Thyroid gland (tissue), 4 donors: ENCODE measurements at places on chromosomes 12 and 14.
A peak's percentile ranks its signal among the peaks of the same experiment; 100 is the strongest.

- no peak for DNase-seq
Measured at GRCh38 chr14:49919825-49920659, 27.2 kb downstream of the ARF6 start.

DNA sequence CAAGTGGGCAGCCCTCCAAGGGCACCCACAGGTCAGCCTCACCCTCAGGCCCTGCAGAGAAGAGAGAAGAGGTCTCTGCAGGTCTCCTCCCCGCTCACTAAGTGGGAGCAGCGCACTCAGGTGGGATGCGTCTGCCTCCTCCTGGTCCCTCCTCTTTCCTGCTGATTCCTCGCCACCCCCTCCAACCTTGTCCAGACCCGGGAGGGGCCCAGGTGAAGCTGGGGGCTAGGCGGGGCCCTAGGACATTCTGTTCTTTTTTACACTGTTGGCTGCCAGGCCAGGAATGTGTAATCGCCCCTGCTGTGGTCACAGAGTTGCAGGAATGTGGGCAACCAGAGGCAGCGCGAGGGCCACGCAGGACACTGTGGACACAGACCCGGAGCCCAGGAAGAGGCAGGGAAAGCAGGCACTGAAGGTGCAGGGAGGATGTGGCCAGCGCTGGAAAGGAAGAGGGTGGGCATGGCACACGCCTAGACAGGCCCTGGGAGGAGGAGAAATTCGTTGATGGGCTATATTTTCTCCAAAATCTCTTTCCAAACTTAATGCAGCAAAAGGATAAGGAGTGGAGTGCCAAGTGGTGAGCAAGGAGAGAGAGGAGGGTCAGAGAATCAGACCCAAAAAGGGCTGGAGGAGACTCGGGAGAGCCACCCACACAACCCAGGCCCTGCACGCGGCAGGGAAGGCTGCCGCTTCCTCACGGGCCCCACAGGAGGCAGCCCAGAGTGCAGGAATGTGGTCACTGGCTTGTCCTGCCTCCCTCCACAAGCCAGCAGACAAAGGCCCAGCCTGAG is 911 bp upstream of the SCNN1A start:
- peak; percentile 98 for DNase-seq

GRCh38 chr12:116406529-116406928 is 129.0 kb upstream of the MED13L start:
- peak; percentile 47 for DNase-seq

DNA sequence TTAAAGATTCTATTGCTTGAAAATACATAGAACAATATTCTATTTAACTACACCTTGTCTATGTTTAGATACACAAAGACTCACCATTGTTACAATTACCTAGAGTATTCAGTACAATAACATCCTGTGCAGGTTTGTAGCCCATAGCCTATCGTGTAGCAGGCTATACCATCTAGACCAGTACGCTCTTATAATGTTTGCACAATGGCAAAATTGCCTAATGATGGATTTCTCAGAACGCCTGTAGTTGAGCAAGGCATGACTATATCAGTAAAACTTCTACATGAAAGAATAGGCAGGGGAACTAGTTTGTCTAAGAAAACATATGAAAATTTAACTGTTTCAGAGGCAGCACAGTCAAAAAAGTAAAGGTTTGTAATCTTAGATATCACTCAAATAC is 375.9 kb downstream of the DAD1 start:
- DNase-seq = no peak

DNA sequence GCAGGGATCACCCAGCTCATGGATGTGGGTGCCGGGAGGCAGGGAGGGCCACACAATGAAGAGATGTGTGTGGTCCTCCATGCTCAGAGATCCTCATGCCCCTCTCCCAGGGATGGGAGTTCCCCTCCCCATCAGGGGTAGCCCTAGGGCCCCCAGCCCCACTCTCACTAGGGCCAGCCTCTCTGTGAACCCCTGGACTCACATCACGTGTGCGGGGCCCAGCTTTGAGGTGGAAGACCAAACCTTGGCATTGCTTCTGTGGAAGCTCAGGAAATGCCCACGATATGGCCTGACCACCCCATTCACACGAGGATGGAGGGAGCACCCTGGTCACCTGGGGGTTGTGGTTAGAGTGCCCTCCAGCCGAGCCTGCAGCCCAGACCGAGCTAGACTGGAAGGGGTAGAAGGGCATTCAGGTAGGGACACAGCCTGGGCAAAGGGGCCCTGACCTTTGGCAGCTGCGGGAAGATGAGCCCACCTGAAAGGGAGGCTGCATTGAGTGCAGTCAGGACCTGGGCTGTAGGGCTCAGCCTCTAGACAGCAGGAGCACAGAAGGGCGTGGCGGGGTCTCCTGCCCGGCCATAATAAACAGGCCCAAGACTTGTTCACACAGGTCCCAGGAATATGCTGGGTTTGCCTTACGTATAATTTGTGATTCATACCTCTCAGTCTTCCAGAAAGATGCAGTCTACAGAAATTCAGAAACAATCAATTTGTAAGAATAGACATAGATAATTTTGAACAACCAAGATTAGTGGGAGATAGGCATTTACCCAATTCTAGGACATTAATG is 34.8 kb upstream of the RCOR1 start:
- no peak for DNase-seq

DNA sequence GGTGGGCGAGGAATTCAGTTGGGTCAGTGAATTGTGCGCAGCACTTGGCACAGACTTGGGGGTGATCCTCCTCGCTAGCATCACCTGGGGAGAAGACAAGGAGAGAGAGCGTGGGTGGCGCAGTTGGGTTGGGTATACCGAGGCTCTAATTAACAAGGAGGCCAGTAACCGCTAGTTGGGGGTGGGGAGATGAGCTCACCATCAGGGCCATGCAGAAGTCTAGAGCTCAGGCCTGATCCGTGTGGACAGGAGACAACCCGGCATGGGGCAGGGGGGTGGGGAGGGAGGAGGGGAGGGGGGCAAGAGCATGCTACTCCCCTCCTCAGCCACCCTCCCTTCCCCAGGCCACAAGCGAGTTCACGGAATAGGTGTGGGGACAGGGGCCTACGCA is 580 bp downstream of the SALL2 start:
- DNase-seq = peak; percentile 54

DNA sequence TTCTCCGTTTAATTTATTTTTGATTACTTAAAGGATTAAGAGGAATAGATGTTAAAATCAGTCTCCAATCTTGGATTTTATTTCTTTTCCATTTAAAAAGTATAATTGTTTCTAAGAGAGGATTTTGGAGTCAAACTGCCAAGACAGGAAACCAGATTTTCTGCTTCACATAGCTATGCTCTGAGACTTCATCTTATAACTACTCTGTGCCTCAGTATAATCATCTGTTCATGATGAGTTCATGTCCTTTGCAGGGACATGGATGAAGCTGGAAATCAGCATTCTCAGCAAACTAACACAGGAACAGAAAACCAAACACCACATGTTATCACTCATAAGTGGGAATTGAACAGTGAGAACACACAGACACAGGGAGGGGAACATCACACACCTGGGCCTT is 9.0 kb upstream of the TAS2R31 start:
- DNase-seq = no peak

DNA sequence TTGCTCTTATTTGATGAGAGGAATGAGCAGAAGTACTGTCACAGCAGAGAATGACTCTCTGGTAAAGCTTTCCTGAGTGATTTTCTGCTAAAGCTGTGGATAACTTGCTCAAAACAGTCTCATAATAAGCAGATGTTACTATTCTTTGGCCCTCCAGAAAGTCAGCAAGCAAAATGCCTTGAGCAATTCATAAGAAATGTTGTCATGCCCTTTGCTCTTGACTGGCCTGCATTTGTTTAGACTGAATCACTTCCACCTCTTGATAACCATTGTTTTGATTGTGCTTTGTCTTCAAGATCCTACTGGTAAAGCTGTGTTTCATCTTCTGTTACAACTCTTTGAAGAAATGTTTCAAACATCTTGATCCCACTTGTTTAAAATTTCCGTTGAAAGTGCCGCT is 457.9 kb upstream of the FOXG1 start:
- DNase-seq = no peak

DNA sequence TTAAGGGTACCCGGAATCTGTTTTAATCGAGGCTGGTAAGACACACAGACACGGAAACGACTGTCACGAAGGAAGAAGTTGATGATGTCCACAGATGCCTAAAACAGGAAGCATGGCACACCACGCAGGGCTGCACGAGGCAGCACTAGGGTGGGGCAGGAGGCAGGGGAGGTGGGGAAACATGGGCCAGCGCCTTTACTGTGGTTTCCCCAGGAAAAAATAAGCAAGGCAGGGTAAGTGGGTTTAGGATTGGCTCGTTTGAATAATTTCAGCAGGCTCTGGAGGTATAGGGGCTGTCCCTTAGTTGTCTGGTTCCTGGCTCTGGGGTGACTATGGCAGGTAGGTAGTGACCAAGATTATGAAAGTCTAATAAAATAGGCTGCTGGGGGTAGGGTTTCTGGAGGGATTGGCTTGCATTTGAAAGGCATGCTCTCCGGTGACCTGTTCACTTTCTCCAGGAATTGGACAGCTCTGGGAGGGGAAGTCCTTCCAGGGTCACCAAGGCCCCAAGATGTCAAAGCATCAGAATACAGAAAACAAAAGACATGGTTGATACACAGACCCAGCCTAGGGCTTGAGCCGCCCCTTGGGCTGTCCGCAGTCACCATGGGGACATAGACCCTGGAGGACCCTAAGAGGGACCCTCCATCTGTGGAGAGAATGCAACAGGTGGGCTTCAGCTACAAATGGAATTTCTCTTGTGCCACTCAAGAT is 35.3 kb downstream of the MAP1LC3B2 start:
- no peak for DNase-seq

DNA sequence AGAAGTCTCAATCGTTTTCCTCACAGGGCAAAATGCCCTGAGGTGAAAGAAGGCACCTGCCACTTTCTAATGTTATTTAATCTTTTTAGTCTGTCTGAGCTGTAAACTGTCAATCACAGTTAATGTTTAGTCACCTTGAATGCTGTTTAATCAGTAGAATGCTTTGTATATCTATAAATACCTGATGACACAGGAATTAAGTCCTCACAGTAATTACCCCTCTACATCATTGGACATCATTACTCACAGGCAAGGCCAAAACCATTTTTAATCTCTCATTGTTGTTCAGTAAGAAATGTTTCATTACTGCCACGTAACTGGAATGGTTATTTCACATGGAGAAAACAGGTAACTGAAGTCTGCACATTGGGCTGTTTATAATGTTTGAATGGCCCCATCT is 178.8 kb downstream of the EXOC5 start:
- DNase-seq = no peak

DNA sequence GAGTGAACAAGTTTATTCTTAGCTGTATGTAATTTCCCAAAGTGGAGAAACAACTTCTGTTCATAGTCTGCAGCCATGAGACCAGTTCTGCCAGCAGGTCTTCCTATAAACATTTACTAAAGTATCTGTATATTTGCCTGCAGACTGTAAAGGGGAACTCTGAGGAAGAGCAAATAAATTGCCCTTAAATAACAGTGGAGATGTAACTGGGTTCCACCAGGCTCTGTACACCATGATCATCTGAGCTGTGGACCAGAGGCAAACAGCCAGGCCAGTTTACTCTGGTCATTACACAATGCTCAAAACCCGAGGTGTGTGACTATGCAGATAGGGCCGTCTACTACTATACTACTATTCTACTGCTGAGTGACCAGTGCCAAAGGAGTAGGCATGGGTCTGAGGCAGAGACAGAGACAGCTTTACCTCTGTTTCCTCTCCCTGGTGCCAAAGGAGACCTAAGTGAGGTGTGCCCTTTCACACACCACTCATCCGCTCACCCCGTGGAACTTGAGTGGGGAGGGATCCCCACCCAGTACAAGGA is 21.1 kb upstream of the CERS5 start:
- peak; percentile 67 for DNase-seq

- no peak for DNase-seq
Measured at GRCh38 chr12:2084553-2085296, 31.9 kb downstream of the CACNA1C start.

DNA sequence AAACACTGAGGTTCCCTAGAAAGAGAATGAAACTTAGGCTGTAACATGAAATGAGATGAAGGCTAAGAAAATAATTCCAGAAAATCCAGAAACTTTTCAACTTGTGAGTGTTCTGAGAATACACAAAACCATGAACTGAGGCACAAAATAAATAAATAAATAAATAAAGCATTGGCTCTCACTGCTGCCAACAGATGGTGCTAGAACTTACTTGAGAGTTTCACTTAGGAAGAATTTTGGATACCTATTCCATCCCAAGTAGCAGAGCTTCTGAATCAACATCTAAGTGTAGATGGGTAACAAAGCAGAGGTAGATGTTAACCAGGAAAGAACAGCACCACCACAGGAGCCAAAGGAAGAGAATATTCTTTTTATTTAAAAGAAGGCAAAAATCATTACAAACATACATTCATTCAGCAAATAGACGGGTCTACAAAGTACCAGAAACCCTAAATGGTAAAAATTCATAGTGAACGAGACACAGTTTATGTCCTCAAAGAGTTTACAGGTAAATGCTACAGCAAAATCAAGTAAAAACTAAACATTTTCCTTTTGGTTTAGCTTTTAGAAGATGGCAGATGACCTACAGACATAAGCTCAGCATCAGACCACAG is 16.7 kb downstream of the EPS8 start:
- DNase-seq = no peak

DNA sequence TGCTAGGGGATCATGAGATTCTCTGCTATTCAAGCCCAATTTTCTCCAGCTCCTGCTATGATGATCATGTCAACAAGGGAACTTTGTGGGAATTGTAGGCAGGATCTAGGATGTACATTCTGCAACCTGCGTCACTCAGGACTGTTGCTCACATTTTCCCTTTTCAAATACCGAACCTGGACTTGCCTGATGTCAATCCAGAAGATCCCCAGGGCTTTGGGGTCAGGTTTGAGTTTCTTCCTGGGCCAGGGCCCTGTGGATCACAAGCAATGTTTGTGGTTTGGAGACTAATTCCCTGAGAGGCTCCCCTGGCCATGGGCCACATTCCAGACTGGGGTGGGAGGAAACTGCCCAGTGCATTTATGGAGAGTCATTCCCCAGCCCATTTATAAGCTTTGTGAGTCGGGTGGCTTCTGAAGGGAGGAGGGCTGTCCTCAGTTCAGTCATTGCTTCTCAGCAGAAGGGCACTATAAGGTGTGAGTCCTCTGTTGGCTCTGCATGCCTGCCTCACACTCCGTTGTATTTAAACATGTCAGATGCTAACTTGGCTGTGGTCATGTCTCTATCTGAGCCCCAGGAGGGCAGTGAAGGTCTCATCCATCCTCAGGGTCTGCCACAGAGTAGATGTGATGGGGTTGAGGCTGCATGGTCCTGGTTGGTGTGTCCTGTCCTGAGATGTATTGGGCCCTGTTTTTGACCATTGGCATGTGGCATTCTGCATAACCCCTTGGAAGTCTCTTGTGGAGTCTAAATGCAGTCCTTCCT is 6.5 kb downstream of the KRT86 start:
- DNase-seq = peak; percentile 77

DNA sequence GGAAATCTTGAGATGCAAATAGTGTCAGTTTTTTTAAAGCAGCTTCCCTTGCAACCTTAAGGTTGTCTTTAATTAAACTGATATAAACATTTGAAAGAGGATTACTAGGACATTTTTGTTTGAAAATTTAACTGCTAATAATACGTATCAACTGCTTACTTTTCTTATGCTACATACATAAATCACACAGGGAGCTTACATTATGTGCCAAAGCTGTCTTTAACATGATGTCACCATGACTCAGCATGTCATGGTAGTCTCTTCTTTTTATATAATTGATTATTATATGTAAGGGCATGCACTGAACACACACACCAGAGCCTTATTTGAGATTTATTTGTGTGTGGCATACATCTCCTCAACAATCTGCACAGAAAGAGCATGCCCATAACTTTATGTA is 63.0 kb upstream of the PTHLH start:
- DNase-seq = no peak

GRCh38 chr12:76106631-76107030 is 22.1 kb upstream of the NAP1L1 start:
- DNase-seq = no peak
